NCI-H1417 treated with DMSO at 0.1 percent for 48 hours (cell line): ENCODE measurements at places on chromosomes 5 and 9.

DNA sequence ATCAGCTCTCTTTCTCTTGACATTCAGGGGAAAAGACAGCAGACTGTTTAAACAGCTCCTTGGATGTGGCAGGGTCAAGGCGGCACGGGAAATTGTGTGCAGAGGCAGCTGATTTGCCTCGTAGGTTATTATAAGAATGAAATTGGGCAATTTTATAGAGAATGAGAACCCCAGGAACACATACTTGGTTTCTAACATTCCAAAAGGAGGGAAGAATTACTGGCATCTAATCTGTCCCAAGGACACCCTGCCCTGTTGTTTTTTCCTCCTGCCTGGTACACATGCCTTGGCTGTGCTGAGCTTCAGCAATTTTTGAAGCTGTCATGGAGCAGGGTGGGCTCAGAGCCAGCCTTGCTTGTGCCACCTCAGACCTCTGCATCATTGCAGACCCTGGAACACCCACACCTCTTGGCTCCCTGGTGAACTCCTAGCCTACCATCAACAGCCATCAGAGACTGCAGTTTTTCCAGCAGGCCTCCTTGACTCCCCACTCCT is 143.6 kb downstream of the BOD1 start:
- no peak for DNase-seq

- no peak for DNase-seq
Observed at GRCh38 chr5:98651715-98652114, 121.7 kb upstream of the RGMB start.

- no peak for DNase-seq
Observed at GRCh38 chr9:4262735-4263141, 37.1 kb downstream of the GLIS3 start.

GRCh38 chr5:93337138-93337537 is 243.9 kb downstream of the NR2F1-AS1 start:
- DNase-seq = no peak

DNA sequence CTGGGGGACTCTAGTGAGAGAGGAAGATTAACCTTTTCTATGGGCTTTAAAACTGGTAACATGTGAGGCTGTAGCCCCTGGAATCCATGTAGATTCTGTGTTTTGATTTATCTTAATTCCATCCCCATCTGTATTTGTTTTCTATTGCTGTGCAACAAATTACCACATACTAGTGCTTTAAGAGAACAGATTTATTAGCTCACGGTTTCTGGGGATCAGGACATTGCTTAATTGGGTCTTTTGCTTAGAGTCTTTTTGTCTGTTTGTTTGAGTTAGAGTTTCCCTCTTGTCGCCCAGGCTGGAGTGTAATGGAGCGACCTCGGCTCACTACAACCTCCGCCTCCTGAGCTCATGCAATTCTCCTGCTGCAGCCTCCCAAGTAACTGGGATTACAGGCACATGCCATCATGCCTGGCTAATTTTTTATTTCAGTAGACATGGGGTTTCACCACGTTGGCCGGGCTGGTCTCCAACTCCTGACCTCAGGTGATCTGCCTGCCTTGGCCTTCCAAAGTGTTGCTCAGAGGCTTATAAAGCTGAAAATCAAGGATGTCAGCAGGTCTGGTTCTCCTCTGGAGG is 29.9 kb upstream of the GNA14 start:
- DNase-seq = no peak
